MCF 10A (cell line): ENCODE measurements at places on chromosomes 3 and 15.

DNA sequence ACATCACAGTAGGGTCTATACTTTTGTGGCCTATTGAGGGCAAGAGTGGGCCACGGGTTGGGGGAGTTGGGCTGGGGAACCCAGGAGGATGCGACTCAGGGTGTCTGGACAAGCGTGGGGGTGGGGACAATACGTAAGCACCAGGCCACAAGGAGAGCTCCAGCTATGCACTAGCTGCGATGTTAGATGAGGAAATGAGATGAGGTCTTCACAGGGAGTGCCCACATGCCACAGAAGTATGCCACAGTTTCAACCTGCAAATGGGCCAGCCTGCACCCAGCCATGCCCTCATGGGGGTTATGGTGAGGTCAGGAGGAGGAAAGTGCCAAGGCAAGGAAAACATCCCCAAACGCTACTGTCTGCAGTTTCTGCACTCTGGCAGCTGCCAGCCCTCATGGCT, 30.5 kb downstream of the CACNA2D2 start:
- no peaks in the 10 kb centered on the region for H3K4me1 ChIP-seq
- H3K36me3 ChIP-seq, result no peaks in the 10 kb centered on the region
- DNase-seq, result no peak
- H3K4me3 ChIP-seq, result no peak overlapping the region
- H3K27me3 ChIP-seq, result peaks cover 59% of the 10 kb centered on the region

DNA sequence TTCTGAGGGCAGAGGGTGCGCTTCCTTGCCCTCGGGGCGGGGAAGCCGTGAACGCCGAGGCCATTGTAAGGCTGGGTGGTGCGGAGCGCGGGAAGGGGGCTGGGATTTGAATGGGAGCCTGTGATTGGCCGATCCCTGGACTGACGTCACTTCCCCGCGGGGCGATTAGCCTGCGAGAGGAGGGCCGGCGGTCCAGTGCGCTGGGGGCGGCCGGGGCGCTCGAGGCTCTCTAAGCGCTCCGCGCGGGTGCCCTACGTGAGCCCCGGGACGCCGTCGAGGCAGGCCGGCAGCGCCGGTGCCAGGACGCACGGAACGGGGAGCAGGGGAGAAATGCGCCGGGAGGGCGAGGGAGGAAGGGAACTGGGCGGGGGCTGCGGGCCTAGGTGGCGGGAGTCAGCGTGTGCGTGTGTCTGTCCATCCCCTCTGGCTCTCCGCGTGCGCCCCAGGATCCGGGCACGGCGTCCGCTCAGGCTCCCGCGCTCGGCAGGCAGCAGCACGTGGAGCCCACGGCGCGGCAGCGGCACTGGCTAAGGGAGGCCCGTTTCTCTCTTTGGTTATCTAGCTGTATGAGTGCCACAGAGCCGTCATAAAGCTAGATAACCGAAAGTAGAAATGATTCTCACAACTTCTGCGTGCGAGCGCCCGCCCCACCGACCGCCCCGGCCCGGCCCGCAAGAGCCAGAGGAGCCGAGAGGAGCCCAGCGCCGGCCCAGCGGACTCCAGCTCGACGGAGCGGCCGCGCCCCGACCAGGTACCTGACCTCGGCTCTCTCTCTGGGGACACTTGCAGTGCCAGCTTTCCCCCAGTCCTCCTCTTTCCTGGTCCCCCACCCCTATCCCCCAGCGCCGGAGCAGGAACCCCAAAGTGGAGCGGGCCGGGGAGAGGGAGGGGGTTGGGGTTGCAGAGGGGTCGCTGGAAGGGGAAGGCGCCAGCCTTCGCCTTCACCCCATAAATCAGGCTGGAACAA, 33.1 kb upstream of the POLG start:
- H3K27me3 ChIP-seq, result peaks cover 74% of the 10 kb centered on the region
- H3K4me1 ChIP-seq, result no peaks in the 10 kb centered on the region
- H3K27ac ChIP-seq, result no peak overlapping the region
- no peak overlapping the region for H3K4me3 ChIP-seq

DNA sequence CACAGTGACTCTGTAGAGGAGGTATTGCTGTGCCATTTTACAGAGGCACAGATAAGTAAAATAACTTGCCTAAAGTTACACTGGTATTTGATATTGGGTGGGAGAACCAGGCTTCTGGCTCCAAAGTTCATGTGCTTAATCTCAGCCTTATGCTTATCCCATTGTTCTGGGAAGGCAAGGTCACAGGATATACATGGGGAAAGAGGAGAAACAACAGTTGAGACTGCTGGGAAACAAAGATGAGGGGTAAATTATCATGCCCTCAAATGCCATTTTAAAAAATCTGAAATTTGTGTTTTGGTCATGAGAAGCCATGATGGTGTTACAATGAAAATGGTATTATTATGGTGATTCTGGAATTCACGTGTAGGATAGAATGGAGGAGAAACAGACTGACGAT, 54.4 kb downstream of the EOMES start:
- H3K4me1 ChIP-seq, result no peaks in the 10 kb centered on the region
- DNase-seq, result no peak
- peaks cover 11% of the 10 kb centered on the region for H3K36me3 ChIP-seq
- H3K27me3 ChIP-seq, result no peaks in the 10 kb centered on the region
- H3K4me3 ChIP-seq, result no peak overlapping the region

DNA sequence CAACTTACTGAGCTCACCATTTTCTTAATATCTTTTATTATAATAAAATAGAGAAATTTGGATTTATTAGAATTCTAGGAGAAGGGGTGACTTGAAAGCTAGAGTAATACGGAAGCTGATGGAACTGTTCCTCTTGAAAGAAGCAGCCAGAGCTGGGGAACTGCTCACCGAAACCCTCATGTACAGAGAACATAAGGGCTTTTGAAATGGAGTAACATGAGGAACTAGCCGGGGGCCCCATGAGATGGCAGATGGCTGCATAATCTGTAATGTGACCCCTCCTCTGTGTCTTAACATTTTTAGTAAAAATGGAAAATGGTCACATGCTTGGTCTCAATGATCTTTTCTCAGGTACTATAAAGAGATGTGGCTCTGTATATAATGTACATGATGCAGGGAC, 15.7 kb upstream of the DYNC1LI1 start:
- no peak for DNase-seq
- H3K36me3 ChIP-seq, result no peaks in the 10 kb centered on the region
- H3K4me1 ChIP-seq, result no peaks in the 10 kb centered on the region
- no peak overlapping the region for H3K27ac ChIP-seq
- no peaks in the 10 kb centered on the region for H3K27me3 ChIP-seq

DNA sequence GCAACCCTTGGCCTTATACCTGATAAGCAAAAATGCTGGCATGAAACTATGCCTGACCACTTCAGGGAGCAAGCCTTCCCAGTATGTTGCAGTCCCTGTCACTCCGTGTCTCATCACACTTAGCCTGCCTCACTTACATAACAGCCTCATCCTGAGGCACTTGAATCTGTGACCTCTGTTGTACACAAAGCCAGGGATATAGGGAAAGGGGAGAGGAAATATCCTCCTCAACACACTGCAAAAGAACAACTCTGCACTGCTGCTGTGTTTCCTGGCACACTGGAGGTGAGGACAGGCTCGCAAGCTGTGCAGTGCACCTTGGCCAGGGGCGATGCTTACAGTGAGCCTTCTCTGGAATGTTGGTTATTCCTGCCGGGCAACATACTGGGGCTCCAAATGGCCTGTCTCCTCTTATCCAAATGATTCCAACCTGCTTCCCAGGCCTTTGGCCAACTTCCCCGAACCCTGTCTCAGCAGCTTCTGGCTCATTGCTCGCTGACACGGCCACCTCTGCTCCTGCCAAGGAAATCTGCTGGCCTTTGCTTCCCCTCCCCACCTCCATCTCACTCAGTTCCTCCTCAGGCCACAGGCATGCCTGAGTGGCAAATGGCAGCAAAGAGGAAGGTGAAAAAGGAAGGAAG, 109.2 kb downstream of the CD47 start:
- no peak for DNase-seq
- no peaks in the 10 kb centered on the region for H3K36me3 ChIP-seq
- H3K4me1 ChIP-seq, result peaks cover 7% of the 10 kb centered on the region
- H3K4me3 ChIP-seq, result no peak overlapping the region
- no peaks in the 10 kb centered on the region for H3K27me3 ChIP-seq

DNA sequence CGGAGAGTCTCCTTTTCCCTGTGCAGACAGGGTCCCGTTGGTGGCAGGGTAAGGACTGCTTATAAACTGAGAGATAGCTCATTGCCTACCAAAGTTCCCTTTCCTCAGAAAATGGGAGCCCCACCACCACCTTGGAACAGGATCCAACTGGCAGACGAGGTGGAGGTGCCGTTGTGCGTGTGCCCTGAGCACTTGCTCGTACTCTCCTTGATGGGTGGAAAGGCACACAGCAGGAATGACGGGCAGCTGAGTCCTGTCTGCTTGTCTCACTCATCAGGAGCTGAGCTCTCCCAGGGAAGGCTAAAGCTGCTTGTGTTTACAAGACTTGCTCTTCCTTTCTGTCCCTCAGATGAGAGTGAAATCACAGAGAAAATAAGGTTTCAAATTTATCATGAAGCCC, 60.7 kb downstream of the B3GNT5 start:
- H3K36me3 ChIP-seq, result peaks cover 6% of the 10 kb centered on the region
- H3K27me3 ChIP-seq, result no peaks in the 10 kb centered on the region
- peaks cover 13% of the 10 kb centered on the region for H3K4me1 ChIP-seq
- H3K27ac ChIP-seq, result peak overlapping the region; percentile 32
- H3K4me3 ChIP-seq, result no peak overlapping the region
- no peak for DNase-seq

DNA sequence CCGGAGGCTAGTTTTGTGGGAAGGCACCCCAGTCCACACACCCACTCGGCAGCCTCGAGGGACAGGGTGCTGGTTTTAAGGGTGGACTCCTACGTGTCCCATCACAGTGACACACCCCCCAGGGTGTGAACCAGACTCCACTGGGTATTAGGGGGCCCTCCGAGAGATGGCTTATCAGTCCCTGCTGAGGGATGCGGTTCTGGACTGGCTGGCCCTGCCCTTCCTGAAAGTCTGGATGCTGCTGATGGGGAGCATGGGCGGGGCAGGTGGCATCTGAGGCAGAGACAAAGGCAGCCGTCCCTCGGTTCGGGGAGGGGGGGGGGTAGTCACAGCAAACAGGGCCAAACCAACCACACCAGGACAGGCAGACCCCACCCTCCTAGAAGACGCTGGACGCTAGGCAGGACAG, 939 bp upstream of the ULK3 start:
- no peaks in the 10 kb centered on the region for H3K4me1 ChIP-seq
- no peak overlapping the region for H3K27ac ChIP-seq
- peak overlapping the region; percentile 83 for H3K4me3 ChIP-seq
- peaks cover 38% of the 10 kb centered on the region for H3K36me3 ChIP-seq

DNA sequence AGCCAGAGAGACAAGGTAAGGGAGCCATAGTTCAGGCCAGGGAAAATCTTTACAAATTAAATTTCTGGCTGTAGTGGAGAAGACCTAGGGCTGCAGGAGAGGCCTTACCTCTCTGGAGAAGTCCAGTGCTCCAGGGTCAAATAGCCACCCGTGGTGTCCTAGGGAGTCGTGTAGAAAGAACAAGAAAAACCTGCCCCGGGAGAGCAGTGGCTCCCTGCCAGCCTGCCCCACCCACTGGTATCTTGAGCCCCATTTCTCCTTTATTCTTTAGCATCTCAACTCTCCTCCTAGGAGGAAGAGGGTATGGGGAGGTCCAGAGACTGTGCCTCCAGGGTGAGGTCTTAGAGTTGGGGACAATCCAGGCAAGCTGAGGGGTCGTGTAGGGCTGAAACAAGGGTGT, 32.1 kb upstream of the NTRK3 start:
- H3K4me1 ChIP-seq, result no peaks in the 10 kb centered on the region
- H3K27ac ChIP-seq, result no peak overlapping the region
- no peaks in the 10 kb centered on the region for H3K36me3 ChIP-seq
- H3K27me3 ChIP-seq, result no peaks in the 10 kb centered on the region
- no peak overlapping the region for H3K4me3 ChIP-seq

GRCh38 chr15:39473298-39473947, 107.5 kb upstream of the THBS1 start:
- no peaks in the 10 kb centered on the region for H3K27me3 ChIP-seq
- H3K4me3 ChIP-seq, result no peak overlapping the region
- no peak for DNase-seq
- no peak overlapping the region for H3K27ac ChIP-seq

DNA sequence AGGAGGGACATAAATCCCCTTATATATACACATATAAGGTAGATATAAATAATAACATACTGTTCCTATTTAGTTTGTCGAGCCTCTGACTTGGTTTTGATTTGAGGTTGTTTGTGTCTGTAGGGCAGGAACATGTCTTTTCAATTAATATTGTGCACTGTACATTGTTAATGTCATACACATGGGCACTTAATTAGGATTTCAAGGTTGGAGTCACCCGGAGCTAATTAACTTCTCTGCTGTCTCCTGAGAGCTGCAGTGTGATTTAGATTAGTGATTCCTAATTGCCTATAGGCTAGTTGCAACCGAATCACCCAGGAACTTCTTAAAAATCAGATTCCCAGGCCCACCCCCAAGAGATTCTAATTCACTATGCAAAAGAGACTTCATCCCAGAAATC, 50.4 kb upstream of the FILIP1L start:
- H3K27me3 ChIP-seq, result no peaks in the 10 kb centered on the region
- peaks cover 5% of the 10 kb centered on the region for H3K4me1 ChIP-seq
- peak overlapping the region; percentile 64 for H3K27ac ChIP-seq
- H3K4me3 ChIP-seq, result no peak overlapping the region
- peaks cover 20% of the 10 kb centered on the region for H3K36me3 ChIP-seq
- no peak for DNase-seq

DNA sequence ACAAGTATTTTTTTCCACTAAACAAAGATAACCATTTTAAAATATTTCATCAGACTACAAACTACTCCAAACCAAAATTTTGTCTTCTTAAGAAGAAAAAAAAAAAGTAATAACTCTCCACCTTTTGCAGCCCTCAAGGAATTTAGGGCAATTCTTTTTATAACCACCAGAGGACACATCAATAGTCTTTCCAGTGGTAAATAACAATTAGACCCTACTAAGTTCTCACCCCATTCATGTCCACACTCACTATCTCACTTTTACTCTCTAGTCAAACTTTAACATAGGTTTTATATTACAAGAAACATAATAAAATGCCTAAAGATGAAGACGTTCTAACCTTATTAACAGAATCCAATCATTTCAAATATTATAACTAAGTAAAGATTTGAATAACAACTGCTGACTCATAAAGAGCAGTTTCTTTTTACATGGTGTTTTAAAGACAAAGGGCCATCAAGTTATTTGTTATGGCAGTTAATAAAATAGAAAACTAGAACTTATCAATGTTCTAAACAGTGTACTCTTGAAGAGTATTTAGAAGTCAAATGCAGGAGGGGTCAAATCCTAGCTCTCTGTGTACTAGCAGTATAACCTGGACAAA, 33.0 kb downstream of the CCDC39 start:
- H3K27ac ChIP-seq, result no peak overlapping the region
- H3K4me3 ChIP-seq, result no peak overlapping the region
- H3K4me1 ChIP-seq, result no peaks in the 10 kb centered on the region

GRCh38 chr15:31300981-31301672, 25.5 kb upstream of the KLF13 start:
- no peak overlapping the region for H3K27ac ChIP-seq
- H3K27me3 ChIP-seq, result no peaks in the 10 kb centered on the region
- H3K4me1 ChIP-seq, result peaks cover 14% of the 10 kb centered on the region
- no peak for DNase-seq
- H3K36me3 ChIP-seq, result no peaks in the 10 kb centered on the region

DNA sequence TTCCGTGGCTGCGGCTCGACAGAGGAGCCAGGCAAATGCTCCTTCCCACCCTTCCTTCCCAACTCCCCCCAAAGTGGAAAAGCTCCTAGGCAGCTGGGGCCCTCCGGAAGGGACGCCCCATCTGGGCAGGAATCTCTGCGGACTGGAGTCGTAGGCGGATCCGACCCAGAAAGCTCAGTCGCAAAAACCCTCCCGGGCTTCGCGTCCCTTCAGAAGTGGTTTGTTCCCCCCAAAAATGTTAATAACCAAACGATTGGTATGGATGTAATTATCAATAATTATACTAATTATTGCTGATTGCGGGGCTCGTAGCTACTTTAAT, 3.8 kb downstream of the RNU6-1 start:
- H3K36me3 ChIP-seq, result peaks cover 13% of the 10 kb centered on the region
- H3K4me3 ChIP-seq, result no peak overlapping the region
- DNase-seq, result no peak
- H3K27me3 ChIP-seq, result no peaks in the 10 kb centered on the region
